Neural progenitor cell (in vitro differentiated cells): ENCODE measurements at places on chromosomes 2 and 18.

DNA sequence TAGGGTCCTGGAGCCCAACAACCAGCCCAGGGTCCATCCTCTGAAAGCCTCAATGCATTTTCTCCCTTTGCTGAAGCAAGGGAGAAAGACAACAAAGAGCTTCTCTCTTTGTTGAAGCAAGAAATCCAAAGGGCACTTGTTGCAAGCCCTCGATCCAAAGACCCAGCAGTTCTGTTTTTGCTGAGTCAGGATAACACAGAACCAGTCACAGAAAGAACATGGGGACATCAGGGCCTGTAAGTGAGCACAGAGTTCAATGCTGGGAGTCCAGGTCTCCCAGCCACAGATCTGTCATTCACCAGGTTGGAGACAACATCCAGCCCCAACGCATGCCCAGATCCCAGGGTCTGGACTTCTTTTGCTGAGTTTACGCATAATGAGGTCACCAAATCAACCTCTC lies 315.8 kb upstream of the KLHL29 start:
- no peak for DNase-seq

- DNase-seq = no peak
Observed at GRCh38 chr2:61469424-61470121, 1.3 kb downstream of the USP34 start.

DNA sequence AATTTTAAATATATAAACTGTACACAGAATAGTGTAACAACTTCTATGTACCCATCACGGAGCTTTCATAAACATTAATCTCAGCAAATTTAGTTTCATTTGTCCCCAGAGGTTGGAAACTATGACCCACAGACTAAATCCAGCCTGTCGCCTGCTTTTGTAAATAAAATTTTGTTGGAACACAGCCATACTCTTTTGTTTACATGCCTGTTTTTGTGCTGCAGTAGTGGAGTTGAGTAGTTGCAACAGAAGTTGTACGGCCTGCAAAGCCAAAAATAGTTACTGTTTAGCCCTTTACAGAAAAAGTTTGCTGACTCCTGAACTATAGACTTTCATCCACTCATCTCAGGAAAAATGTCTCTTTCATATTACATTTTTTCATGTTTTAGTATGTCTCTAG lies 39.8 kb downstream of the RBM45 start:
- DNase-seq = no peak

- DNase-seq = peak; percentile 3
Observed at GRCh38 chr2:134852518-134852917, 14.1 kb downstream of the ACMSD start.

DNA sequence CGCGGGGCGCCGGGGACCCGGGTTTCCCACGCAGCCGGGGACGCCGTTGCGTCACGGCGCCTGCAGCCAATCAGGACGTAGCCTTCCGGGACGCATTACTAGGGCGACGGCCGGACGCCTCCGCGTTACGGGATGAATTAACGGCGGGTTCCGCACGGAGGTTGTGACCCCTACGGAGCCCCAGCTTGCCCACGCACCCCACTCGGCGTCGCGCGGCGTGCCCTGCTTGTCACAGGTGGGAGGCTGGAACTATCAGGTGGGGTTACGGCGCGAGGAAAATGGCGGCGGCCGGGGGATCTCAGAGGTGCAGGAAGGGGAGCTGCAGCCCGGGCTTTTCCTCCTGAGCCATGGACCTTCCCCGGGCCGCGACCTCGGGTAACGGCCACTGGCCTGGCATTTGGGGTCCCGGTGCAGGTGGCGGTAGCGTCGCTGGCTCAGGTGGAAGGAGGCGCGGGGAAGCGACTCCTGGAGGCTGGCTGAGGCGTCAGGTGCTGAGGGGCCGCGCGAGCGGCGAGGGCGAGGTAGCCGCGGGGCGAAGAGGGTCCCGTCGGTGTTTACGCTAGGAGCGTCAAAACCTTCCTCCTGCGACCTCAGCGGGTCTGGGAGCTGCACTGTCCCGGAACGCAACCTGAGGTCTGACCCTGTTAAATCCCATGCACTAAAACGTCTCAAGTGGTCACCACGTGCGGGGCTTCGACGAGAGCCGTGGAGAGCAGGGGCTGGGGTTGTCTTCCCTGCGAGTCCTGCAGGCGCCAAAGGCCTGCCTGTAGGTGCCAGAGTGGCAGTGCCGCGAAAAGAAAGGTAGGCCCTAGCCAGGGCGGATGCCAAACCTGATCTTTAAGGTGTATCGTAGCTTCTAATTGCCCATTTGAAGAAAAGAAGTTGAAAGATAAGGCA lies at the start of gene LCLAT1:
Gene LCLAT1 (plus strand): TSS at position 98 of the 897 bp plus-strand sequence. CDS start 78,345 bp downstream, outside the sequence.
- DNase-seq = peak; percentile 86

DNA sequence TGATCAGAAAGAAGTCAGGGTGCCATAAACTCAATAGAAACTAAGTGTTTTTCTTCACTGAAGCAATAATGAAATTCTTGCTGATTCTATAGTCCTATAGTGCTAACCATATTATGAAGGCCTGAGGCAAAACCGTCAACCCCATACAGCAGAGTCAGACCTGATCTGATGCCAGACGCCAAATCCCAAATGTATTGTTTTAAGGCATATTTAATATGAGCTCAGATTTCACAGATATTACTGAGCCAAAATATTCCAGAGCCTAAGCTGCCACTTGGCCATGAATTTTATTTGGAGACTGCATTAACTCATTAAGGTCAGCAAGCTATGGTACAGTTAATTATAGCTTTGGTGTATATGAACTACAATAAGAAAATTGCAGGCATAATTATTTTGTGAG lies 53.4 kb downstream of the SCN1A start:
- DNase-seq = no peak

- DNase-seq = no peak
Observed at GRCh38 chr2:43102366-43103092, 123.9 kb downstream of the ZFP36L2 start.

- DNase-seq = no peak
Observed at GRCh38 chr18:76371301-76372203, 123.5 kb downstream of the ZNF516 start.

- DNase-seq = no peak
Observed at GRCh38 chr2:20515290-20516220, 68.7 kb downstream of the RHOB start.

DNA sequence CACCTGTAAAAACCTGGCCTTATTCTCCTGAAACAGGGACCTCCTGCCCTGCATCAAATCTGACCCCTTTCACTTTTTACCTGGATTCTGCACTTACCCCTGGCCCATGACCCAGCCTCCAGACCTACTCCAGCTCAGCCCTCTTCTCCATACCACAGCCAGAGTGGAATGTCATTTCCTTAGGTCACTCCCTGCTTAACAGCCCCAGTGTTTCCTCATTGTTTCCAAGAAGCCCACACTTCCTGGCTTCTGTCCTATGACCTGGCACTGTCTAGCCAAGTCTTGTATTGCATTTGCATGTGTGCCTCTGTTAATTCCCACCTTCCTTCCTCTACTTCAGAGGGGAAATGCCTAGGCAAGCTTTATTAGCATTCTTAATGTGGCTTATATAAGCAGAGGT lies 51.4 kb upstream of the TRIB2 start:
- DNase-seq = no peak

GRCh38 chr2:222797261-222797660 lies 63.6 kb upstream of the ACSL3 start:
- DNase-seq = no peak

DNA sequence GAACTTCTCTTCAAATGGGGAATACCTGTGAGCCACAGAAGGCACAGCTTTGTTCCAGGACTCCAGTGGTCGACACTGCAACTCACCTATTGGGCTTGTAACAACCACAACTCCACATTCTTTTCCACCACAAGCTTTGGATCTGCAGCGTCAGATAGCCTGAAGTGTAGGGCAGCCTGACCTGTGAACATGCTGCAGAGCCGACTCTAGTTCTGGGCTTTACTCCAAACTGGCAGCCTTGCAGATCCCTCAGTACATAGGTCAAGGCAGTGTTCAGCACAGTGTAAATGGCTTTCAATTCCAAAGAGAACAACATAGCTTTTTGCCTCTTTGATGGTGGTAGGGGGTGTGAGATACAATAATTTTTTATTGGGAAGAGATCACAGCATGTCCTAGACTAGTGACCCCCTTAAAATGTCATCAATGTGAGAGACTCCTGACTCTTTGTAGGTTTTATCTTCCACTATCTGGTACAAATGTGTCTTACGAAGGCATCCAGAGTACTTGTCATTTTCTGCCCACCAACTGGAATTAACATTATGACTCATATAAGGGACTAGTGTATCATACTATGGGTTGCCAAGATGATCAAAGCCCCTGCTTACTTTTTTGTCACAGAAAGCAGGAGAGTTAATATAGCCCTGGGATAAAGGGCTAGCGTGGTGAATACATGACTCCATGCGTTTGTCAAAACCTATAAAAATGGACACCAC lies 149.8 kb downstream of the COPS8 start:
- no peak for DNase-seq

DNA sequence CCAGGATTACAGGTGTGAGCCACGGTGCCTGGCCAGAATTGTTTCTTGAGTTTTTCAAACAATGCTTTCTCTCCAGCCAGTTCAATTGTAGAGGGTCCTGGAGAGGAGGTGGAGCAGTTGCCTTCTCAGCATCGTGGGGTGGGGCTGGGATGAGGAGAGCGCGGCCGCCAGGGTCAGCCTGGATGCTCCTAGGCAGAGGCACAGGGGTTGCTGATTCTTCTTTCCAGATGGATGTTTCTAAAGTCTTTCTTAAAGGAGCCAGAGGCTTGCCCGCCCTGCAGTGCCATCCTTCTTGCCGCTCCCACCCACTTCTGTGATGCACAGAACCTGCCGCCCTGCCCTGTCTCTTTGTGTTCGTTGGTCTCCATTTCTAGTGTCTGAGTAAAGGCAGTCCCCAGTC lies 61.1 kb downstream of the AGAP1 start:
- DNase-seq = no peak

GRCh38 chr18:11368020-11368419 lies 218.7 kb upstream of the PIEZO2 start:
- no peak for DNase-seq

GRCh38 chr2:186431306-186431705 lies 54.8 kb upstream of the ZC3H15 start:
- no peak for DNase-seq

DNA sequence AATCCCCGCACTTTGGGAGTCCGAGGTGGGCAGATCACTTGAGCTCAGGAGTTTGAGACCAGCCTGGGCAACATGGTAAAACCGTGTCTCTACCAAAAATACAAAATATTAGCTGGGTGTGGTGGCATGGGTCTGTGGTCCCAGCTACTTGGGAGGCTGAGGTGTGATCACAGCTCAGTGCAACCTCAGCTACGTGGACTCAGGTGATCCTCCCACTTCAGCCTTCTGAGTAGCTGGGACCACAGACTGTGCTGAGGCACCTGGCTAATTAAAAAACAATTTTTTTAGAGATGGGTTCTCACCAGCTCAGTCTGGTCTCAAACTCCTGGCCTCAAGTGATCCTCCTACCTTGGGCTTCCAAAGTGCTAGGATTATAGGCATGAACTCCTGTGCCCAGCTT lies 23.4 kb downstream of the ANKRD12 start:
- DNase-seq = no peak

GRCh38 chr2:40169430-40169829 lies 282.5 kb downstream of the SLC8A1 start:
- no peak for DNase-seq

GRCh38 chr18:40608226-40608625 lies 1346.8 kb upstream of the PIK3C3 start:
- no peak for DNase-seq

DNA sequence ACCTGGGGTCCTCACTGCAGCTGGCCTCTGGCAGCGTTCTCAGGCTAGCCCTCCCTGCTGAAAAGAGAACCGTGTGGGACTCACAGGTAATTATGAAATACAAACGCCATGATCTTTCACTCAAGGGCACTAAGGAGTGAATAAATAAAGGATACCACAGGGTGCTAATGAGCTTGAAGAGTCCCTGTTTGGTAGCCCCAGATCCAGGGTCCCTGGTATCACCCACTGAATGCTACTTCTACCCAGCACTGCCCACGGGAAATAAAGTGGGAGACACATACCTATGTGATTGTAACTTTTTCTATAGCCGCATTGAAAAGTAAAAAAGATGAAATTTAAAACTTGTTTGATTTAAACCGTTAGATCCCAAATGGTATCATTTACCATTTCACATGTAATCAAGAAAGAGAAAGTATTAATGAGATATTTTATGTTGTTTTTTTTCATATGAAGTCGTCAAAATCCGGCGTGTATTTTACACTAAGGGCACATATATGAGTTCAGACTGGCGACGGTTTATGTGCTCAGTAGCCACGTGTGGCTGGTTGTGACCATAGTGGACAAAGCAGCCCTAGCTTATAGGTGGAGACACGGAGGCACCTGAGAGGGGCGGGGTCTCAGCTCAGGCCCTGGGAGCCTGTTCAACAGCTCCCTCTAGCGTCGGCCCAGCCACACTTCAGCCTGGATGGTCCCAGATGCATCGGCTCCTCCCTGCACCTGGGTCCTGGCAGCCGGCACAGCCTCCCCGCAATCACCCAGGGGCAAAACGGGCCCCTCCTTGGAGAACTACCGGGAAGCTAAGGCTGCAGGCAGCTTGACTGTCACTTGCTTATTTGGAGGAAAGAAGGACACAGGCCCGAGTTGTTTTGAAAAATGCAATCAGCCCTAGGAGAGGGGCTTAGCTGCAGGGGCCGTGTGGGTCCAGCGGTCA lies 39.2 kb downstream of the ODC1 start:
- peak; percentile 91 for DNase-seq

- DNase-seq = no peak
Observed at GRCh38 chr2:139175510-139175909, 395.3 kb upstream of the NXPH2 start.

DNA sequence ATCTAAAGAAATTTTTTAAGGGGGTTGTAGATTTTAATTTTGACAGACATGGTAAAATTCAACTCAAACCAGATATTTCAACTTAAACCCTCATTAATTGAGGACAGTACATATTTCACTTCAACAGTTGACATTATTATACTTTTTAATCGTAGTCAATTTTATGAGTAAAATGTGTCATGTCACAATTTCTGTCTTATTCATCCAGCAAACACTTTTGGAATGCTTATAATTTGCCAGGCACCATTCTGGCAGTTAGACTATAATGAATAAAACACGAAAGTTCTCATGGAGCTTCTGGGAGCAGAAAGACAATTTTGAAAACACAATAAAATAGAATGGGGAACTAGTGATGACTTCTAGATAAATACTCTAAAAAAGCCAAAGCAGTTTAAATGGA lies 1094.8 kb downstream of the SUCLG1 start:
- no peak for DNase-seq

DNA sequence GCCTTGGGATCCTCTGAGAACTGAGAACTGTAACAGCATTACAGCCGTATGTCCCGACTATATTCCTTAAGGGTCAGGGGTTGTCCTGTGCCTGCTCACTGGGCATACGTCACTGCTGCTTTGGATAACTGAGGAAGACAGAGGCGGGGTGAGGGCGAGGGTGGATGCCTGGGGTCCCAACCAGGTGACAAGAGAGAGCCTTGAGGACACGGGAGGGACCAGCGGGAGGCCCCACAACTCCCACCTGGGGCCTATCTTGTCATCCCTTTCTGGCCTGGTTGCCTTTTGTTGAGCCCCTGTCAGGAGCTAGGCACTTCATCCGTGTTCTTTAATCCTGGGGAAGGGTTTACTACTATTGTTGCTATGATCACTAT lies 28.8 kb downstream of the INPP5D start:
- DNase-seq = no peak

DNA sequence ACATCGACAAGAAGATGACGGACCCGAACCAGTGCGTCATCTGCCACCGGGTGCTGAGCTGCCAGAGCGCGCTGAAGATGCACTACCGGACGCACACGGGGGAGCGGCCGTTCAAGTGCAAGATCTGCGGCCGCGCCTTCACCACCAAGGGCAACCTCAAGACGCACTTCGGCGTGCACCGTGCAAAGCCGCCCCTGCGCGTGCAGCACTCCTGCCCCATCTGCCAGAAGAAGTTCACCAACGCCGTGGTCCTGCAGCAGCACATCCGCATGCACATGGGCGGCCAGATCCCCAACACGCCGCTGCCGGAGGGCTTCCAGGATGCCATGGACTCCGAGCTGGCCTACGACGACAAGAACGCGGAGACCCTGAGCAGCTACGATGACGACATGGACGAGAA lies 14.4 kb downstream of the SALL3 start:
- DNase-seq = no peak
